Aortic smooth muscle cell (primary cell): ENCODE measurements at places on chromosomes 13 and 19. TPM values are rescaled to one million over a fixed set of nuclear protein-coding genes. Genes with fewer than 3 reads are reported as not detected.

SYT3 gene
- total RNA-seq, result 0.12 and 0.13 TPM in 2 replicates

DIAPH3 gene
- total RNA-seq, result 13.1 and 13.6 TPM in 2 replicates

RASL11A gene
- total RNA-seq, result 55.2 and 108 TPM in 2 replicates

RFPL4AL1 gene
- not detected in 2 replicates for total RNA-seq

PLEKHA4 gene
- total RNA-seq, result 17.2 and 18.3 TPM in 2 replicates

ZNF575 gene
- 0.25 and 0.26 TPM in 2 replicates for total RNA-seq

BEST2 gene
- not detected in 2 replicates for total RNA-seq

ZFP82 gene
- total RNA-seq, result 5.1 and 5.7 TPM in 2 replicates

C2CD4C gene
- not detected in 2 replicates for total RNA-seq

UBE2L5 gene
- not detected in 2 replicates for total RNA-seq

SMAD9 gene
- total RNA-seq, result 5.9 and 8.2 TPM in 2 replicates

KLK13 gene
- total RNA-seq, result not detected in 2 replicates

SPACA4 gene
- not detected in 2 replicates for total RNA-seq

LIM2 gene
- not detected in 2 replicates for total RNA-seq

PSG3 gene
- total RNA-seq, result not detected in 2 replicates

IGFL2 gene
- not detected in 2 replicates for total RNA-seq

UFM1 gene
- total RNA-seq, result 82.3 and 103 TPM in 2 replicates

RFXAP gene
- 1.1 and 1.4 TPM in 2 replicates for total RNA-seq

URAD gene
- not detected in 2 replicates for total RNA-seq

ZIC5 gene
- total RNA-seq, result not detected in 2 replicates

VSTM2B gene
- total RNA-seq, result not detected in 2 replicates

ZNF837 gene
- 1.1 and 1.3 TPM in 2 replicates for total RNA-seq

RYR1 gene
- under 0.01 TPM in 2 replicates for total RNA-seq

ATP4A gene
- total RNA-seq, result not detected in 2 replicates

KLK12 gene
- total RNA-seq, result not detected in 2 replicates

SUPT5H gene
- total RNA-seq, result 58.9 and 87.9 TPM in 2 replicates

UBL5 gene
- total RNA-seq, result 184 and 325 TPM in 2 replicates

ELL gene
- 16.1 and 18.0 TPM in 2 replicates for total RNA-seq

LMTK3 gene
- total RNA-seq, result under 0.01 TPM in 1 of 2 replicates, not detected in the other

LILRA6 gene
- total RNA-seq, result not detected in 2 replicates

TMEM255B gene
- 0.26 and 0.44 TPM in 2 replicates for total RNA-seq

TGFBR3L gene
- total RNA-seq, result 0.92 and 1.1 TPM in 2 replicates

ZNF471 gene
- 3.8 and 4.4 TPM in 2 replicates for total RNA-seq

CYSLTR2 gene
- 0.26 TPM in 1 of 2 replicates, not detected in the other for total RNA-seq

GPR12 gene
- total RNA-seq, result not detected in 2 replicates

S1PR2 gene
- total RNA-seq, result 9.1 and 9.4 TPM in 2 replicates

C19orf85 gene
- not detected in 2 replicates for total RNA-seq

NCAN gene
- total RNA-seq, result under 0.01 TPM in 1 of 2 replicates, not detected in the other

CADM4 gene
- 0.68 and 1.1 TPM in 2 replicates for total RNA-seq

YIPF2 gene
- total RNA-seq, result 116 and 130 TPM in 2 replicates

MBD3L3 gene
- total RNA-seq, result not detected in 2 replicates

BRD4 gene
- 10.7 and 15.9 TPM in 2 replicates for total RNA-seq

HIPK4 gene
- 0.06 and 0.13 TPM in 2 replicates for total RNA-seq

LAIR1 gene
- total RNA-seq, result not detected in 2 replicates

KIR3DL1 gene
- total RNA-seq, result not detected in 2 replicates

PABPC3 gene
- 0.12 and 0.13 TPM in 2 replicates for total RNA-seq

GIPC1 gene
- total RNA-seq, result 145 and 146 TPM in 2 replicates

CBARP gene
- total RNA-seq, result 1.2 and 2.8 TPM in 2 replicates

C1QTNF9B gene
- total RNA-seq, result not detected in 2 replicates

NXNL1 gene
- total RNA-seq, result not detected in 2 replicates

CGB5 gene
- total RNA-seq, result not detected in 2 replicates

STOML3 gene
- not detected in 2 replicates for total RNA-seq

SAMD4B gene
- 33.6 and 40.2 TPM in 2 replicates for total RNA-seq

IGSF23 gene
- not detected in 2 replicates for total RNA-seq
